ENCODE measurements at places on chromosomes 7 and 10.

DNA sequence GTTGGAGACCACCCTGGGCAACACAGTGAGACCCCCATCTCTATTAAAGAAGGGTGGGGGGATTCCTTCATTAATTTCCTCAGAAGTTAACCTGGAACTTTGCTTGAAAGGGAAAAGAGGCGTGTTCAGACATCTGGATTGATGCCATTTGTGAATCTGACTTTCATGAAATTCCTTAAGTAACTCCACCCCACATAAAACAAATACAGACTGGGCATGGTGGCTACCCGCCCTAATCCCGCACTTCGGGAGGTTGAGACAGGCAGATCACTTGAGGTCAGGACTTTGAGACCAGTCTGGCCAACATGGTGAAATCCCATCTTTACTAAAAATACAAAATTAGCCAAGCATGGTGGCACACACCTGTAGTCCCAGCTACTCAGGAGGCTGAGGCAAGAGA is 75.0 kb downstream of the EEPD1 start:
- no peak for DNase-seq

DNA sequence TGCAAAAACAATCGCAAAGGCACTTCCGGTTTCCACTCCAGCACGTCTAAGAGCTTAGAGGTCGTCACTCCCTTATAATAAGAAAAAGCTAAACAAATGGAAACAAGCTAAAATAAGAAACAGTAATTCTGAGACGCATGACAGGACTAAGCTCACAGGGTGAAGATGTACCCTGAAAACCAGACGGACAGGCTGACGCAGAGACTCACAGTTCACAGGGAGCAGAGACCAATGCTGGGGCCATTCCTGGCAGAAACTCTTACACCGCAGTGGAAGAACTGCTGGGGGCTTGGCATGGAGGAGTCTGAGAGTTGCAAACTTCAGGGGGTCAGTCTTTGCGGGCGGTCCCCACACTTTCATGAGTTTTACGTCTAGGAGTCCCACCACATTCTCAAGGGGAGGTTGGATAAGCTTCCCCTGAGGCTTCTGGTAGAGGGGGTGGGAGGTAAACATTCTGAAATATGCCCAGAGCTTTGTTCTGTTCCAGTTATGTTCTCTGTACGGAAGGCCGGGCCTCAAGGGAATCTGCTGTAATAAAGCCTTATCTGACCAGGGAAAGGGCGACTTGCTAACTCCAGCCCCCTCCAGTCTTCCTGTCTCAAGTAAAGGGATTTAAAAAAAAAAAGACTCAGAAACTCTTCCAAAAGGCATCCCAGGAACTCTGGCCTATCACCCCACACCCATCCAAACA is 47.8 kb downstream of the BRI3 start:
- DNase-seq: no peak

GRCh38 chr7:67407392-67408071 is 410.9 kb downstream of the TYW1 start:
- no peak for DNase-seq

DNA sequence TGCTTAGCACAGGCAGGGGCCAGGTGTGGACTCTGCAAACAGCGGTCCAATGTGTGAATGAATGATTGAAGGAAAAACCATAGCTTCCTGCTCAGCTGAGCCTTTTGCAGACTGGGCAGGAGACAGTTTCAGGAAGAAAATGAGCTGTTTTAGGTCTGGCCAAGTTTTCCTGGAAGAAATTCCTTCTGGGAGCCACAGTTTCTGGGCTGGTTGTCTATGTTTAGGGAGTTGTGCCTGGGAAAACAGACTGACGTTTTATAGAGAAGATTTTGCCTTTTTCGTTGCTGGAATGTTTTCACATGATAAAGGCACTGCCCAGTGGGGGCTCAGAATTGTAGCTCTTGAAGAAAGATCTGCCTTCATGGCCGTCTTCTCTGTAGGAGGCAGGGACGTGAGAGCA is 255.1 kb downstream of the CCSER2 start:
- DNase-seq: no peak

DNA sequence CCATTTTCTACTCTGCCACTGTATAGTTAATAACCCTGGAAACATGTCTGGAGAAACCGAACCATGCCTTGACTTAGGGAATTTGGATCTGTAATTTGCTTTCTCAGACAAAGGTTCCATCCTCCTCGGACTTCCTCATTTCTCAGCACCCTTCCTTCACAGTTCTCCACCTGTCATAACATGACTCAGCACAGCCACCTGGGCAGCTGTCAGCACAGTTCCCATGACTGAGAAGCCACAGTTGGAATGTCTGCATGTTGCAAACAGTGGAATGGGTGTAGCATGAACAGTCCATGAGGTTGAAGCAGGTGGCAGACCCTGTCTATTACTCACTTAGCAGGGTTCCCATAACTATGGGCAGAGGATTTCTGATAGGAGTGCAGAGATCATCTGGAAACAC is 634 bp upstream of the OR9A4 start:
- DNase-seq: no peak

DNA sequence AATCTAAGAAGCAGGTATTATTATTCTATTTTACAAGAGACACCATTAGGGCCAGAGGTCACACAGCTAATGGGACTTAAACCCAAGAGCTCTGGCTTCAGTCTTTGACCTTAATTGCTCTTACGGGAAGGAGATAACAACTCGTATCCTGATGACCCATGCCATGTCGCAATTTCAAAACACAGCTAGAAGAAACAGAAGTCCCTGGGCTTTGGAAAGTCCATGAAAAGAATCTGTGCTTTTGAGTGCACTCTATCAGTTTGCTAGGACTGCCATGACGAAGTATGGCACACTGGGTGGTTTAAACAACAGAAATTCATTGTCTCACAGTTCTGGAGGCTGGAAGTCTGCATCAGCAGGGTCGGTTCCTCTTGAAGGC is 247.8 kb upstream of the AOAH start:
- DNase-seq: no peak

- no peak for DNase-seq
These were observed 205.8 kb upstream of the SHH start for GRCh38 chr7:156017916-156018700.

GRCh38 chr7:46695051-46695708 is 774.1 kb upstream of the IGFBP3 start:
- DNase-seq: no peak

DNA sequence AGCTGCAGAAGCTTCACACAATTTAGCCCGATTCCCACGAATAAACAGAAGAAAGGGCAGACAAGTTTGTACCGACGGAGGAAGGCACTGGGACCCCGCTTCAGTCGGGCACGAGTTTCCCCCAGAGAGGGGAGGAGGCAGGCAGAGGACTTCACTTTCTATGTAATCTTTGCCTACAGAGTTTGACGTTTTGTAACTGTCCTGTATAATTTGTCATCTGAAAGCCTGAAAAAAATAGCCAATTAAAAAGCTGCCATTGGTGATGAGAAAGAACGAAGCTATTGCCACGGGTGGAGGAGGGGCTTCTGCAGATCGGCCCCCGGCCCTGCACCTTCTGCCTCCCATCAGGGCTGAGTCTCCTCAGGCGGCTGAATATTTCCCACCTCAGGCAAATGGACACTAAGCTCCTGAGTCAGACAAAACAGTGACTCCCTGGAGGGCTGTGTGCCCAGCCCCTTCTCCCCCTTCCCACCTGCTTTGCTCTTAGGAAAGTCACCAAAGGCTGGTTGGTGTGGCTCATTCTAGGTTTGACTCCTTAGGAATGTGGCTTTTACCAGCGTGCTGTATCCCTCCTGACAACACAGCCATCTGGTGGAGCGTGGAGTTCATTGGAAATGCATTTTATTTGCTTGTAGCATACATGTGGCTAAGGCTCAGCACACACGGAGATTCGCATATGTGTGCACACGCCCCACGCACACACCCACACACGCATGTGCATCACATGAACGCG is 117.4 kb downstream of the VIPR2 start:
- DNase-seq: no peak

- no peak for DNase-seq
These were observed 9.3 kb upstream of the CLEC5A start for GRCh38 chr7:141956084-141956483.

DNA sequence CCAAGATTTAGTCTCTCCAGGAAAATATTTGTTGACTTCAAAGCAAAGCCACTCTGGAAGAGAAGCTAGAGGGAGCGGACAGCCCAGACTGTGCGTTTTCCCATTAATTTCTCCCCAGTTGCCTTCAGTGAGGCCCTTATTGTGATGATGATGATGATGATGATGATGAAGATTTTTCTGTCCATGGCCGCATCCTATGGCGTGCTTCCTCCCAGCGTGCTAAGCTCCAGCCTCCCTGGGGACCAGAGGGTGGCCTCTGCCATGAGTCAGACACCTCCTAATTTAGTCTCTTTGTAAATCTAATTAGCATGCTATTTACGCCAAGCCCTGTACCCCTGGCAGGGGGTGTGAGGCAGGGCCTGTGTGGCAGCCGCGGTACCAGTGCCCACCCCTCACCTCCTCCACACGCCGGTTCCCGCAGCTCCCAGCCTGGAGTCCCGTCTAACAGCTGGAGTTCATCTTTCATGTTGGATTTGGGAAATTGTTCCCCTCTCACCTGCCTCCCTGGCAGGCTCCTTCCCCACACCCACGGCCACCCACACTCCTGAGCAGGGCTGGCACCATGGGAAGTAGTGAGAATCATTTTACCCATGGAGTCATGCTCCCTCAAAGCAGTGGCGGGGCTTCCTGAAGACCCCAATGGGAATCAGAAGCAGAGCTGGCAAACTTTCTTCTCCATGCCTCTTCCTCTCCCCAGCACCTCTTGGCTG is 92.2 kb downstream of the C10orf105 start:
- DNase-seq: no peak

DNA sequence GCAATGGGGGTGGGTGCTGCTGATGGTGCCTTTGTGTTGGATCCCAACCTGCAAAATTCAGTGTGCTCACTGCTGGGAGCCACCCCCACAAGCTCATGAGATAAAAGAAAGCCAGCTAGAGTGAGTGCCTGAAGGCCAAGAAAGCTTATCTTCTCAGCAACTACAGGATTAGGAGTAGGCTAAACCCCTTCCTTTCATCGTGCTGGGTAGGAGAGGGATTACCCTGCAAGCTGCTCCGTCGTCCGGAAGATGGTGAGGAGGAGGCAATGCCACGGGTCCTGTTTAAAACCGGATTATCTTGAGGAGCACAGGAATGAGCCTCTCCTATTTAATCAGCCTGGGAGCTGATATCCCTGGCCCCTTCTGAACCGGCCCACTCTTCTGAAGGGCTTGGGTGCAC is 258.0 kb downstream of the GALNT17 start:
- no peak for DNase-seq

- no peak for DNase-seq
These were observed 22.5 kb upstream of the VIPR2 start for GRCh38 chr7:159167139-159167538.

- DNase-seq: no peak
These were observed 16.9 kb upstream of the ZNF777 start for GRCh38 chr7:149477494-149478443.

GRCh38 chr10:133159950-133160825 is at the start of gene KNDC1:
KNDC1 (plus strand) TSS chr10:133160219; CDS start chr10:133160468, 249 bp downstream.
- DNase-seq: no peak

GRCh38 chr10:60806921-60807320 is 28.6 kb downstream of the CDK1 start:
- DNase-seq: no peak

DNA sequence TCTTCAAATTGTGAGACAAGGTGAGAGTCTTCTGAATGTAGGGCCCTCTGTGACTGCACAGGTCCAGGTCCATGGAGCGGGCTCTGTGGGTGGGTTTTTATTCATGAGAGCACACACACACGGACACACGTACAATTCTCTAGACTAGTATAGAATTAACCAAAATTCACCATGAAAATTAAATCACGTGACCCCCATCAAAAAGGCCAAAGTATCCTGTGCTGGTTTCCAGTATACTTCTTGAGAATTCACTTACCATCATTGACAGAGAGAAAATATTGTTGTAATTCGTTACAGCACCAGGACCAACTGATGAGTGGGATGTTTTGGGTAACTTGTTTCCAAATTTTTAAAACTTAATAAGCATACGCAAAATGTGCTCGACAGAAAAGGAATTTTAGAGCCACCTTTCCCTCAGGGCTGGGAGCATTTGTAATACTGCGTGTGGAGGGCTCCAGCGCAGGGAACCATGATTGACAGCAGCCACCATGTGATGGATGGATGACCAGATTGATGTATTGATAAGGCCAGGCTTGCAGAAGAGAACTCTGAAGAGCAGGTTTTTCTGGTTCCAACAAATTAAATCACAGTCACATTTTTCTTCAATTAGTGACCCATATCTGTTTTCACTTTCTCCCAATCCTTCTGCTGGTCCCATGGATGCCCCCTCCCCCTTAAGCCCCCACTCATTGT is 14.9 kb upstream of the DNTT start:
- DNase-seq: no peak

GRCh38 chr10:101986624-101986971 is 69.4 kb downstream of the ARMH3 start:
- DNase-seq: no peak

DNA sequence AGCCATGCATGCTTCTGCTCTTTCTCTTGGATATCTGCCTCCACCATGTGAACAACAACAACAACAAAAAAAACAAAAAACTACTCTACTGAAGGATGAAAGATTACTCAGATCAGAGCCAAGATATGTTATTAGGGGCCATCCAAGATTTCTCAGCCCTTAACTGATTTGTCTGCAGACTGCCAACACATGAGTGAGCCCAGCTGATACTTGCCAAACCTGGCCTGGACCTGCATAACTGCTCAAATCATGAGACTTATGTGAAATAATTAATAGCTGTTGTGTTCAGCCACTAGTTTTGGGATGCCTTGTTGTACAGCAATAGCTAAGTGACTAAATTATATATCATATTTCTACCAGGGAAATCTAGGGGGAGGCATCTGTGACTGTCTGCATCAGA is 334.5 kb upstream of the SORCS1 start:
- DNase-seq: no peak

DNA sequence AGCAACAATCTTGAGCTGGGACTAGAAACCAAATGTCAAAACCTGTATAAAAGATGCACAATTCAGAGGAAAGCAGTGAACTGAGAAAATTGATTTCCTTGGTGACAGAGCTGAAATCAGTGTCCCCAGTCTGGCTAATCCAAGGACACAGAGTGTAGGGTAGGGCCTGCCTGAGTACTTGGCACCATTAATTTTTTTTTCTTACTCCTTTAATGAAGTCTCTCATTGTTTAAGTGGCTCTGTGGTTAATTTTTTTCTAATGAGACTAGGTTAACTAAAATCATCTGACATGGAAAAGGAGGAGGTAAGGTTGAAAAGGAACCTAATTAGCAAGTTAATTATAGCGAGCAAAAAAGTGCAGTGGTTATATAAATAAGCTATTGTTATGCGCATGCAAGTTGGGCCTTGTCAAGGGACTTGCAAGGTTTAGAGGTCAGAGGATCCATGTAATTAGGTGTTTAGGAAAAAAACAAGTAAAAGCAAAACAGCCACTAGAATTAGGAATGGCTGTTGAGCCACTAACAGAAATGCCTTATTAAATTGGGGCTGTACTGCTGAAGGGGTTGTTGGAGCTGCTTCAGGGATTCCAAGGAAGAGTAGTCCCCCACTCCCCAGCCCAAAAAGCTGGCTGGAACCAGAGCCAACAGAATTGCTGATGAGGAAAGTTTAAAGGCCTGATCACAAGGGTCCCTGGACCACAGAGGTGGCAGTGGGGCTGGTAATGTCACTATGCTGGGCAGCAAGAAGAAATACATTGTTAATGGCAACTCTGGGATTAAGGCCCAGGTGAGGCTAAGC is 58.9 kb upstream of the STRIP2 start:
- no peak for DNase-seq
